ENCODE measurements at places on chromosomes 4 and X.

DNA sequence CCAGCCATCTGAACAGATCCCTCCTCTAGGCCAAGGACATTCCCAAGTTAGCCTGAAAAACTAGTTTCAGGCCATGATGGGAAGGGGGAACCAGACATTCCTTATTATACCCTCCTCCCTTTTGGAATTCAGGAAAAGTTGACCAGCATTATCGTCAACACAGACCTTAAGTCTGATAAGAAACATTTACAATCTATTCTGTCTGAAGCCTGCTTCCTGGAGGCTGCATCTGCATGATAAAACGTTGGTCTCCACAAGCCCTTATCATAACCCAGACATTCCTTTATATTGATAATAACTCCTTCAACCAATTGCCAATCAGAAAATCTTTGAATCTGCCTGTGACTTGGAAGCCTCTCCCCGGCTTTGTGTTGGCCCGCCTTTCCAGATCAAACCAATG lies 44.3 kb downstream of the EFHC2 start:
- no peak overlapping the region for H3K4me3 ChIP-seq
- no peaks in the 10 kb centered on the region for H3K27me3 ChIP-seq
- H3K4me1 ChIP-seq, result no peaks in the 10 kb centered on the region
- H3K36me3 ChIP-seq, result no peaks in the 10 kb centered on the region
- H3K27ac ChIP-seq, result no peak overlapping the region
- no peak for DNase-seq

DNA sequence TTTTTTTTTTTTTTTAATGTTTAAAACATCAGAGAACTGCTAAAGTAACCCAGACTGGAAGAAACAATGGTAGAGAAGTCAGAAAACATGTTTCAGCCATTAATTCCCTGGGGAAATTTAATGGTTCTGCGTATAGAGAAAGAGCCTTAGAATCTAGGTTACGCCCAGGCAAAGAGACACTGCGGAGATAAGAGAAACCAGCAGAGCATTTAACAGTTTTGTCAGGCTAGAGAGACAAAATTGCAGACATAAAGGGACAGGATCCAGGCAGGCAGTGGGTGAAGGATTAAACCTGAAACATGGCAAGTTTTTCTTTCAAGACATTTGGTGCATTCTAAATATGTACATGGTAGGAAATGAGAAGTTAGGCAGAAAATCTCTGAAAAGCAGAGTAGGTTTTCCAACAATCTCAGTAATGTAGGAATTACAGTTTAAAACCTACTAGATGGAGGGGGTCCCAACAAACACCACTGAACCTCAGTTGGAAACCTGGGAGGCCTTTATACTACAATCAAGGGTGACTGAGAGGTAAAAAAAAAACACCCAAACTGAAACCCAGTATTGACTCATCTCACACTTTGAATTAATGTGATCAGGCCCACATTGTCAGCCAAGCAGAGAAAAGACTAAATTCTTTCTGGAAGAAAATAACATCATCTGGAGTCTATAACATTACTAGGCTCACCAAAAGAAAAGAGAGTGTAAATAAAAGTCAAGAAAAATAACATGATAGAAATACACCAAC lies 254.2 kb upstream of the NWD2 start:
- no peak overlapping the region for H3K4me3 ChIP-seq
- DNase-seq, result no peak
- no peak overlapping the region for H3K27ac ChIP-seq
- no peaks in the 10 kb centered on the region for H3K27me3 ChIP-seq
- H3K4me1 ChIP-seq, result no peaks in the 10 kb centered on the region

GRCh38 chr4:96675416-96675815 lies 835.5 kb downstream of the PDHA2 start:
- H3K27me3 ChIP-seq, result no peaks in the 10 kb centered on the region
- DNase-seq, result no peak
- no peaks in the 10 kb centered on the region for H3K4me1 ChIP-seq
- H3K36me3 ChIP-seq, result no peaks in the 10 kb centered on the region

GRCh38 chr4:159937595-159937994 lies 834.7 kb downstream of the RAPGEF2 start:
- H3K4me1 ChIP-seq, result no peaks in the 10 kb centered on the region
- H3K36me3 ChIP-seq, result no peaks in the 10 kb centered on the region
- DNase-seq, result no peak
- H3K27me3 ChIP-seq, result no peaks in the 10 kb centered on the region
- no peak overlapping the region for H3K4me3 ChIP-seq
- H3K27ac ChIP-seq, result no peak overlapping the region

DNA sequence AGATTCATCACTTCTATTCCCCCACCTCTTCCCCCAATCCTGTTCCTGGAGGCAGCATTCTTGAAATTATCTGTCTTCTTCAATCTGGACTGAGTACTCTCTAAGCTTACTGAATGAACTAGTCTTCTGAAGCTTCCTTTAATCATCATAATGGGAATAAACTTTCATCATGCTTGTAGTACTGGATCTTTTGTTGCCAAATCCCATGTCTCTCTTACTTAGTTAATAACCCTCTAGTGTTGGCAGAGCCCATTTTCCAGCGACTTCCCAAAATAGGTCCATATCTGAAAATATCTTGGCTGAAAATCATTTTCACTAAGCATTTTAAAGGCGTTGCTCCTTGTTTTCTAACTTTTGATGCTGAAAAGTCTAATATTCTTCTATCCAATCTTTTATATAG lies 39.6 kb downstream of the RPS6KA3 start:
- no peaks in the 10 kb centered on the region for H3K27me3 ChIP-seq
- peaks cover 48% of the 10 kb centered on the region for H3K4me1 ChIP-seq
- peak overlapping the region; percentile 26 for H3K27ac ChIP-seq
- H3K36me3 ChIP-seq, result peaks cover 26% of the 10 kb centered on the region

DNA sequence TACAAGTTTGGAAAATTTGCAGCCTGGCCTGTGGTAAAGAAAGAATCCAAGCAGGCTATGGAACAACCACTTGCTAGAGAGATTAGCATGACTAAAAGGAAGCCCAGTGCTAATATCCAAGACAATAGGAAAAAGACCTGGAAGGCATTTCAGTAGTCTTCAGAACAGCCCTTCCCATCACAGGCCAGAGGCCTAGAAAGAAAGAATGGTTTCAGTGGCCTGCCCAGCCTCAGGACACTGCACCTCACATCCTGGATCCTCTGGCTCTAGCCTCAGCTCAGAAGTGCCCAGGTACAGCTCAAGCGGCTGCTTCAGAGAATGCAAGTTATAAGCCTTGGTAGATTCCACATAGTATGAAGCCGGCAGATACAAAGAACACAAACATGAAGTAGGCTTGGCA lies 449.8 kb upstream of the AR start:
- no peaks in the 10 kb centered on the region for H3K27me3 ChIP-seq
- no peaks in the 10 kb centered on the region for H3K36me3 ChIP-seq

GRCh38 chr4:1004557-1005485 lies 6.6 kb upstream of the FGFRL1 start:
- peaks cover 5% of the 10 kb centered on the region for H3K36me3 ChIP-seq
- H3K4me3 ChIP-seq, result no peak overlapping the region
- DNase-seq, result no peak
- no peak overlapping the region for H3K27ac ChIP-seq
- peaks cover 55% of the 10 kb centered on the region for H3K27me3 ChIP-seq

GRCh38 chrX:148909758-148910157 lies 409.3 kb downstream of the AFF2 start:
- no peaks in the 10 kb centered on the region for H3K27me3 ChIP-seq
- no peak overlapping the region for H3K27ac ChIP-seq
- H3K4me1 ChIP-seq, result no peaks in the 10 kb centered on the region
- no peak for DNase-seq
- no peaks in the 10 kb centered on the region for H3K36me3 ChIP-seq
- H3K4me3 ChIP-seq, result no peak overlapping the region

GRCh38 chrX:10310511-10310910 lies 153.7 kb downstream of the CLCN4 start:
- DNase-seq, result no peak
- H3K27ac ChIP-seq, result no peak overlapping the region
- no peak overlapping the region for H3K4me3 ChIP-seq
- H3K36me3 ChIP-seq, result no peaks in the 10 kb centered on the region
- peaks cover 10% of the 10 kb centered on the region for H3K27me3 ChIP-seq

GRCh38 chrX:2550328-2551020 lies 49.7 kb upstream of the DHRSX start:
- no peak overlapping the region for H3K27ac ChIP-seq
- peaks cover 52% of the 10 kb centered on the region for H3K27me3 ChIP-seq
- no peak for DNase-seq
- H3K4me1 ChIP-seq, result no peaks in the 10 kb centered on the region
- no peaks in the 10 kb centered on the region for H3K36me3 ChIP-seq

- no peaks in the 10 kb centered on the region for H3K27me3 ChIP-seq
- no peaks in the 10 kb centered on the region for H3K36me3 ChIP-seq
- no peak overlapping the region for H3K27ac ChIP-seq
- no peak for DNase-seq
- H3K4me1 ChIP-seq, result no peaks in the 10 kb centered on the region
- H3K4me3 ChIP-seq, result no peak overlapping the region
Measured at GRCh38 chr4:133465022-133465421, 315.9 kb downstream of the PCDH10 start.

DNA sequence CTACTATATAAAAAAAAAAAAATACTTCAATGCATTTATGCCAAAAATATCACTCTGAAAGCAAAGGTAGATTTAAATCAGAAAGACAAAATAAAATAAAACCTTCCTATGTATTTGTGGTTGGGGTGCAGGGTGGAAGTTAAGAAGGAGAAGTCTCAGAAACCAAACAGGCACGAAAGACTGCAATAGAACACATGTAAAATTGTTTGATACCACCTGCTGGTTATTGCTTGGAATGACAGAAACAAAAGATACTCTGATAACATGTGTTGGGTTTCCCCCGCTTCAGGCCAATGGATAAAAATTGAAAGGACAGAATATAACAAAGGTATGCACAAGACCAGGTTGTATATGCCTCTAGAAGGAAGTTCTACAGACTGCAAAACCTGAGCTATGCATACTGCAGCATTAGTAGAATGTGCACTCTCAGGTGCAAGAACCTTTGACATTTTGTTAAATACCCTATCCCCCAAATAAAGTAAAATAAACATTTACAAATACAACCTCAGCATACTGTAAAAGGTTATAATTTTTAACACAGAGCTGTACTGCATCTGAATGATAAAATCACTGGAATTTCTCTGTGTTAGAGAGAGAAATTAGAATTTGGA lies 118.8 kb downstream of the GABRA2 start:
- H3K36me3 ChIP-seq, result no peaks in the 10 kb centered on the region
- H3K27ac ChIP-seq, result no peak overlapping the region
- no peak overlapping the region for H3K4me3 ChIP-seq
- no peaks in the 10 kb centered on the region for H3K27me3 ChIP-seq

DNA sequence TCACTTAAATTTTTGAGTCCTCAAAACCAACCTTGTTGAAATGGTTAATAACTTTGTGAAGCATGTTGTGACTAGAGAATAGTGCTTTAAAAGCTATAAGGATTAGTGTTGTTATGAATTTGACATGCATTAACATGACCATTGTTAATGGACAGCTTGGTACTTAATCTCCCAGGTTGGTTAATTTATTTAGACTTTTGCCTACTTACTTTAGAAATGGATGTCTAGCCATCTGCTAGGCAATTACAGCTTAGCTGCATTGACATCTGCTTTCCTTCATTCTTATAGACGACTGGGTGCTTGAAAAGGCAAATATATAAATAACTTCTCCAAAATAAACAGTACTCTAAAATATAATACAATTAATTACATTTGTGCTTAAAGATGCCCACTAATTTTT lies 368.0 kb downstream of the CCSER1 start:
- H3K27me3 ChIP-seq, result no peaks in the 10 kb centered on the region
- H3K36me3 ChIP-seq, result no peaks in the 10 kb centered on the region
- no peaks in the 10 kb centered on the region for H3K4me1 ChIP-seq
- no peak overlapping the region for H3K4me3 ChIP-seq
- DNase-seq, result no peak
- no peak overlapping the region for H3K27ac ChIP-seq

DNA sequence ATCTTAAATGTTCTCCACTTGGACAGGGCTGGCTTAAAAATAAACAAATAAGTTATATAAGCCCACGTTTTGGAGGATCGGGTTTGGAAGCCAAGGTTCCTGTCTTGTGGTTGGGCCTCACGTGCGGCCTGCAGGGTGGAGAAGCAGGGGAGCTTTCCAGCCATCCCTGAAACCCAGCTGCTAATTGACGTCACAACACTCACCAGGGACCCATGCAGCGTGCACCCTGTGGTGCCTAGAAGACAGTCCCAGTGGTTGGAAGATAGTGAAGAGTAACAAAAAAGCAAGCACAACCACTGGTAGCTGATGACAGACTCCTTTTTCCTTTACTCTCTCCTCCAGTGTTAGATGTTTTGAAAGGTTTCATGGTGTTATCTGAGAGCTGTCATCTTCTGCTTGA lies 142.0 kb upstream of the RBPJ start:
- no peak overlapping the region for H3K27ac ChIP-seq
- H3K27me3 ChIP-seq, result peaks cover 2% of the 10 kb centered on the region
- H3K36me3 ChIP-seq, result peaks cover 2% of the 10 kb centered on the region
- H3K4me1 ChIP-seq, result no peaks in the 10 kb centered on the region
- no peak overlapping the region for H3K4me3 ChIP-seq
- DNase-seq, result no peak

DNA sequence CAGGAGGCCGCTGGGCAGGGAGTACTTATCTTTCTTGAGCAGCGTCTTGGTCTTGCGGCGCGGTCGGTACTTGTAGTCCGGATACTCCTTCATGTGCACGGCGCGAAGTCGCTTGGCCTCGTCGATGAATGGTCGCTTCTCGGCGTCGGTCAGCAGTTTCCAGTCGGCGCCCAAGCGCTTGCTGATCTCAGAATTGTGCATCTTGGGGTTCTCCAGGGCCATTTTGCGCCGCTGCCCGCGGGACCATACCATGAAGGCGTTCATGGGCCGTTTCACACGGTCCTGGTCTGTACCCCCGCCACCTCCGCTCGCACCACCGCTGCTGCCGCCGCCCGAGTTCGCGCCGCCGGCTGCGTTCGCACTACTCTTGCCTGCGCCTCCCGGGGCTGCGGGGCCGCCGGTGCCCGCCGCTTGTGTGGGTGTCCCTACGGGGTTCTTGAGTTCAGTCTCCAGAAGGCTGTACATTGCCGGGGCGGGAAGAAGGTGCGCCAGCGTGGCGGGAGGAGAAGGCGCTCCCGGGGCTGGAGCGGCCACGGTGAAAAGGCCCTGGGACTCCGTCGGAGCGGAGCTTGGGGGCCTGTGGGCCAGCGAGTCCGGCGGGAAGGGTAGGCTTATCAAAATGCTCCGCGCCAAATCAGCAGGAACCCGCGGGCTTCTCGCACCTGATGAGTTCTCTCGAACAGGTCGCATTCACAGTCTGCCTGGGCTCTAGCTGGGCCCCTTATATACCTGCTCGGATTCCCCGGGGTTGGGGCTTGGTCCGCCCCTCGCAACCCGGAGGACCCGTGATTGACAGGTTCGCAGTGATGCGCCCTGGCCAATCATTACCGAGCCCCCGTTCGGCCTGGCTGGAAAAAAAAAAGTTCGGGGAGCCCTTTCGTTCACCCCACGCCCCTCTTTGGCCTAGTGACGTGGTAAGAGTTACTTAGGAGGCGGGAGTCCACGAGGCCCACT lies at the start of gene SOX3:
SOX3 (minus strand) TSS at position 699 of the 954 bp plus-strand sequence; CDS start at position 690, 9 bp downstream.
- H3K4me3 ChIP-seq, result no peak within 1 kb of the TSS
- H3K36me3 ChIP-seq, result no peaks in the 10 kb centered on the region
- H3K4me1 ChIP-seq, result no peaks in the 10 kb centered on the region
- peaks cover 23% of the 10 kb centered on the region for H3K27me3 ChIP-seq
- H3K27ac ChIP-seq, result no peak within 1 kb of the TSS
- DNase-seq, result no peak

GRCh38 chrX:111410590-111411078 lies 1.4 kb downstream of the DCX start:
- no peak overlapping the region for H3K4me3 ChIP-seq
- DNase-seq, result no peak
- no peaks in the 10 kb centered on the region for H3K36me3 ChIP-seq

All from central memory CD8-positive, alpha-beta T cell (primary cell).